ENCODE measurements at places on chromosomes 5 and 9. TPM values are rescaled to one million over a fixed set of nuclear protein-coding genes. Genes with fewer than 3 reads are reported as not detected.

The MLANA gene
- not detected for total RNA-seq

The GRXCR2 gene
- not detected for total RNA-seq

The PLGRKT gene
- total RNA-seq = 7.3 TPM

DNA sequence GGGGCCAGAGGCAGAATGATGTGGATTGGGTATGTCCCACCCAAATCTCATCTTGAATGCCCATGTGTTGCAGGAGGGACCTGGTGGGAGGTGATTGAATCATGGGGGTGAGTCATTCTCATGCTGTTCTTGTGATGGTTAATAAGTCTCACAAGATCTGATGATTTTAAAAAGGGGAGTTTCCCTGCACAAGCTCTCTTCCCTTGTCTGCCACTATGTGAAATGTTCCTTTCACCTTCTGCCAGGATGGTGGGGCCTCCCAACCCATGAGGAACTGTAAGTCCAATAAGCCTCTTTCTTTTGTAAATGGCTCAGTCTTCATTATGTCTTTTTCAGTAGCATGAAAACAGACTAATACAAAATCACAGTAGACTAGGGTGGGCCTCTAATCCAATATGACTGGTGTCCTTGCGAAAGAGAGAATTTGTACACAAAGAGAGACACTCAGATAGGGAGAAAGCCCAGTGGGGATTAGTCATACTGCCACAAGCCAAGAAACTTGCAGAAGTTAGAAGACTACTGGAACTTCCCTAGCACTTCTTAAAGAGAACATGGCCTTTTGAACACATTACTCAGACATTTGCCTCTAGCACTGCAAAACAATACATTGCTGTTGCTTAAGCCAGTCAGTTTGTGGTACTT, 68.4 kb downstream of the ANXA1 start:
- DNase-seq = no peak

GRCh38 chr9:88706193-88707113, 171.5 kb downstream of the NXNL2 start:
- DNase-seq = no peak
